OCI-LY7 (cell line): ENCODE measurements at places on chromosomes 5 and 9. TPM values are rescaled to one million over a fixed set of nuclear protein-coding genes. Genes with fewer than 3 reads are reported as not detected.

Gene BRINP1
- not detected in 2 replicates for total RNA-seq

DNA sequence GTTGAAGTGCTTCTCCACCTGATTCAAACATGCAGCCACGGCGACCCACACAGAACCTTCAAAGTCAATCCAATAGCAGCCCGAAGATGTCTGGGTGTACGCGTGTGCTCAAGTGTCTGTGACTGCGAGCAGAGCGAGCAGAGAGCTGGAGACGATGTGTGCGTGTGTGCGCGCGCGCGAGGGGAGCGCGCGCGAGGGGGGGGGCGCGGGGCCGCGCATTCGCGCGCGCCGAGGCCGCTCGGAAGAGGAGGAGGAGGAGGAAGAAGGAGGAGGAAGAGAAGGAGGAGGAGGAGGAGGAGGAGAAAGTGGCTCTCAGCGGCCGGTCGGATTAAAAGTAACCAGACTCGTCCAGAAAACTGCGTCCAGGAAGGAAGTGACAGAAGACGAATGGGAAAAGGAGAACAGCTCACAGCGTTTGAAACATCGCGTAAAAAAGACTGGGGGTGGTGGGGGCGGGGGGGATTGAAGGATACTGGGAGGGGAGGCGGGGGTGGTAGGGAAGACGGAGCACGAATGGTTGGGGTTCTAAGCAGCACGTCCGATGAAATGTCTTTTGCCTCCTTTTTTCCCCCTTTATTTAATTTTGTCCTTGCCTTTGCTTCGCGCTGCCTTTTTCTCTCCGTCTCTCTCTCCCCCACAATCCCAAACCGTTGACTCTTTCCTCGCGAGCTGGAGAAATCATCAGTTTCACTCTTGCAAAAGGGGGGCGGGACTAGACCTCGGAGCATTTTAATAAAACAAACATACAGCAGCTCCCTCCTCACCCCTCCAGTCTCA is at the start of gene MEF2C:
MEF2C (minus strand) TSS at position 126 of the 777 bp plus-strand sequence. CDS start 59,396 bp downstream, outside the sequence.
- peak; percentile 78 for DNase-seq

DNA sequence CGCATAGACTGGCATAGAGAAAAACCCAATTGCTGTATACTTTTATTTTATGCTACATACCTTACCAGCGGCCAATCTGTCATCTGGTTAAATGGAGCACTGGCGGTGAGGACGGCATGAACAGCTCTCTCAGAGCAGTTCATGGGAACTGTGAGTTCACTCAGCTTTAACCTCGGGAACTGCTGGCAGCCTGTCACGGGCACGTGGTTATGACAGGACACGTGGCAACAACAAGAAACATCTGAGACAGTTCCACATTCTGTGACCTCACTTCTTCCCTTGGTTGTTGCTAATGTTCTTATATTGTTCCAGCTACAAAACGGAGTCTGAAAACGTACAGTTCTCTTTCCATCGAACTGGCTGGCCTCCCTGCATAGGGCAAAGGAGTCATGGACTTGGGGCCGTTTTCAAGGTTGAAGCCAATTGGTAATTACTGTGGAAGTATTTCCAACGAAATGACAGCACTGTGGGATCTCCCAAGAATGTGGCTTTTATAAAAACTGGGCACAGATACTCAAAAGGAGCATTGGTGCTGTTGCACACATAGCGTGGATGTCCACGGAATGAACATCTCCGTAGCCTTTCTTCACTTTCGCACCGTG is 246.3 kb upstream of the DAP start:
- no peak for DNase-seq

- no peak for DNase-seq
Measured at GRCh38 chr5:149419859-149420544, 40.9 kb upstream of the IL17B start.

DNA sequence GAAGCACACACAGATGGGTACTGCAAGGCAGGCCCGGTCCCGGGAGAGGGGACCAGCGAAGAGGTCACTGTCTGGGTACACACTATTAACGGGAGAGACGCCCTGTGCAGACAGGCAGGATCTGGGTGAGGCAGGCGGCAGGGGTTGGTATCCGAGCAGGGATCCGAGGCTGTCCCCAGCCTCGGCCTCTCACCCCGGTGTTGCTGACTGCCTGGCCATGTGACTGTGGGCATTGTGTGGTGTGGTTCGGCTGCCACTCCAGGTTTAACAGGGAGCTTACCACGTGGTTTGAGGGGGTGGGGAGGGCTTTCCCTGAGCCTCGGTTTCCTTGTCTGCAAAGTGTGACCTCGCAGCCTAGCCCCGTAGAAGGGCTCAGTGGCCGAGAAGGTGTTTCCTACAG is 11.1 kb upstream of the RALGDS start:
- no peak for DNase-seq

GRCh38 chr9:5230554-5230953 is 665 bp upstream of the INSL4 start:
- no peak for DNase-seq
